ENCODE measurements at places on chromosomes 3 and 15.

GRCh38 chr3:48271763-48272498, 31.0 kb downstream of the ZNF589 start:
- DNase-seq: no peak

GRCh38 chr3:180657094-180657493, 22.2 kb downstream of the CCDC39 start:
- DNase-seq: no peak

DNA sequence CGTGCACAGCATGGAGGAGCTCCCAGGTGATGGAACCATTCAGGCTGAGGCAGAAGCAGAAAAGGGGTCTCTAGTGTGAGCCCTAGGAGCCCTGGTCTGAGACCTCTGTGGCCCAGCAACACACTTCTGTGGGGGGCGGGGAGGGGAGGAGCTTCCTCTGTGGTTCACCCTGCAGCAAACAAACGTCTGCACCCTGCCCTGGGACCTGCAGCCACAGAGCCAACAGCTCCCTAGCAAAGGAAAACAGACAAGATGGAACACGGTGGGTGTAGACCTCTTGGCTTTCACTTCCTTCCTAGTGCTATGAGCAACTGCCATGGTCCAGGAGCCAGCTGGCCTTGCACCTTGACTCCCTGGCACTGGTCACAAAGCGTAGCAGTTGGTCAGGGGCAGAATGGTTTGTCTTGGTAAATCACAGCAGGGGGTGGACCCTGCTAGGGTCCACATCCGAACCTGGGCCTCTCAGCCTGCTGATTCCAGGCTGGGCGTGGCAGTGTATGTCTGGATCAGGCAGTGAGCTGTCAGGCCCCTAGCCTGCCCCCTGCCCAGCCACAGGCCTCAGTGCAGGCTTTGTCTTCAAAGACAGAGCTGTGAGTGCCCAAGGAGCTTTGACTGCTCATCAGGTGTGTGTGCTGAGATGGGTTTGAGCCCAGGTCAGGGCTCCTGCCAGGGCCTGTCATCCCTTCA, 6.7 kb downstream of the AMIGO3 start:
- DNase-seq: no peak

DNA sequence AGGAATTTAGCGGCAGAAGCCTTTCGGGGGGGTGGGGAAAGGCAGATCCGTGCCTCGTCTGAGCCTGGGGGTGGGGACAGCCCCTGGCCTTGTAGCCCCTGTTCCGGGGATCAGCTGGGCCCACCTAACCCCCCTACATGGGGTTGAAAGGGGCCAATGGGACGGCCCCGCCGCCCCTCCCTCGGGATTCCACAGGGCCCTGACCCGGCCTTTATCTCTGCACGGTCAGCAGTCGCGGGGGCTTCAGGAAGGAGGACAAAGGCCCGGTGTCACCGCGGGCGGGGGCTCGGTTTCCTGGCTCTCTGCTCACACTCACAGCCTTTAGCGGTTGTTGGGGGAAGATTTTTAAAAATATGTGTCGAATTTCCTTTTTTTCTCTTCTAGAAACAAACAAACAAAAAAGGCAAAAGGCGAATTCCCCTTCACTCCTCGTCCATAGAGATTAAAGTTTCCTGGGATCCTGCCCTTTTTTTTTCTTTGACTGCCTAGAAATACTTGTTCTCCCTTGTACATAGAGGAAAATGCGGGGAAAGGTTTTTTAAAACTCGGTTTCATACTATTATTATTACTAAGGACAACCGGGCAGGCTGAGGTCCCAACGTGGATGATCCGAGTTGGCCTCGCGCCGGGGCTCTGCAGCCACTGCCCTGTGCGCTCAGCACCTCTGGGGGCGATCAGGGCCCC, 7.9 kb downstream of the FOXL2 start:
- DNase-seq: no peak

GRCh38 chr15:69127306-69127705, 33.1 kb upstream of the GLCE start:
- no peak for DNase-seq

DNA sequence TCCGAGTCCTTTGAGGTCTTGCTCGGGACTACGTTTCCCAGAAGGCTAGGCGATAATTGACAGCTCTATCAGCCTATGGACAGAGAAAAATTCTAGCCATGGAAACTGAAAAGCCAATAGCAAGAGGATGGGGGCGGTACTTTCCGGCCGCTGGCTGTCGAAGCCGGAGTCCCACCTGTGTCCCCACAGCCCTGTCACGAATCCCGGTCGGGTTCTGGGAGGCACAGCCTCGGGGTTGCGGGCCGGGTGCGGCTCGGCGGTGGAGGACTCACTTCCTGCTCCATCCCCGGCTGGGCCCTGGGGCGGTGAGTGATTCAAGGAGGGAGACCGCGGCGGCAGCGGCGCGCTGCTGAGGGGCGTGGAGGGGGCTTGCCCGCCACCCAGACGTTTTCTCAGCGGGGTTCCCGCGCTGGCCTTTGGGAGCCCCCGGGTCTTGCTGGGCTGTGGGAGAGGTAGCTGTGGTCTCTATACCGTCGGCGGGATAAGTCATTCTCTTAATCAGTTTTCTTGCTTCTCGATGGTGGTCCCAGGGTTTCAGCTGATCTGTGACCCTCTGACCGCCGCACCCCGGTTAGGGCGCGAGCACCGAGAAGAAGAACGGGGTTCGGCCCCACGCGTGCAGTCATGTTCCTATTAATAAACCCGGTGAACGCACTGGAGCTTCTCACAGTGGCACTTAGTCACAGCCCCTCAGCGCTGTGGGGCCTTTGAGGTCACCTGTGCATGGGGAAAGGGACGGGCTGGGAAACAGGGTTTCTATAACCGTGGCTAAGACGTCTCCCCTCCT, at the start of gene ZNF774:
ZNF774 (plus strand) TSS at position 178 of the 787 bp plus-strand sequence. CDS start 2,377 bp downstream, outside the sequence.
- DNase-seq: peak; percentile 85

Data from GDM1 (cell line).